SK-N-SH treated with all-trans-retinoic acid at 6 μM for 48 hours (cell line): ENCODE measurements at places on chromosomes 2 and 18.

DNA sequence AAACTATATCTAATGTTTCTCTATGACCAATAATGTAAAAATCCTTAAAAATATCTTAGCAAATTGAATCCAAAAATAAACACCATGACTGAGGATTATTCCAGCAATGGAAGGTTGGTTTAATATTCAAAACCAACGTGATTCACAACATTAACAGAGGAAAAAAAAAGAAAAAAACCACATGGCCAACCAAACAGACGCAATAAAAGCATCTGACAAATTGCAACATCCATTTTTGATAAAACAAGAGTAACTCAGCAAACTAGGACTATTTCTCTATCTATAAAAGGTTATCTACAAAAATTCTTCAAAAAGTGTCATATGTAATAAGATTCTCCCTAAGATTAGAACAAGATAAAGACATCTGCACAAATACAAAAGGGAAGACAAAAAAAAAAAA, 28.9 kb downstream of the PPP3R1 start:
- no peak for ATAC-seq

GRCh38 chr2:28522481-28522880, 26.6 kb downstream of the PLB1 start:
- ATAC-seq = no peak

DNA sequence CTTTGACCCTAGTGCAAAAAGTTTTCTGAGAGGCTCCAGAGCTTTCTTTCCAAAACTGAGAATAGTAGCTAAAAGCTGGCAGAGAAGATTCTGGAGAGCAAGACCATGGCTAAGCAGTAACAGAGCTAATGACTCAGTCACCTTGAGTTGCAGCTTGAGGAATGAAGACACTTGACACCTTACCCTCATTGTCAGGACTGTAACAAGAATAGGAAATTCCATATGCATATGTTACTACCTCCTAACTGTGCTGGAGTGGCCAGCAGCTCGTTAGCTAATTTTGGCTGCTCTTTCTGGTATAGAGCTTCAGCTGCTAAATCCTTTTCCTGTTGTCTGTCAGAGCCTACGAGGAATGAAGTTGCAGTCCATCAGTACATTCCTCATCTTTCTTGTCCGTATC, 68.6 kb upstream of the LHCGR start:
- no peak for ATAC-seq

DNA sequence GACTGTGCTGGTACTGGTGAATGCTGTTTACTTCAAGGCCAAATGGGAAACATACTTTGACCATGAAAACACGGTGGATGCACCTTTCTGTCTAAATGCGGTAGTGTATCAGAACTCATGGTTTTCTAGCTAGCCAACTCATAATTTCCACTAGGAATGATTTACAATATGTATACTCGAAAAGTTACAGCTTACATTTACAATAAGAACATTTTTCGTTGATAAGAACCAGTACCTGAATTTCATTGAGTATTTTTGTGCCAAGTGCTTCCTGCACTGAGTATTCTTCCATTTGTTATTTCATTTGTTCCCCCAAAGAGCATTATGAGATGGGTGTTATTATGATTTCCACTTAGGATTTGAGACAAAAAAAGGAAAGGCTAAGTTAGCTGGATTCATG, 21.9 kb downstream of the SERPINB12 start:
- no peak for ATAC-seq

GRCh38 chr2:109531221-109531620, 82.5 kb downstream of the SEPTIN10 start:
- ATAC-seq = no peak

DNA sequence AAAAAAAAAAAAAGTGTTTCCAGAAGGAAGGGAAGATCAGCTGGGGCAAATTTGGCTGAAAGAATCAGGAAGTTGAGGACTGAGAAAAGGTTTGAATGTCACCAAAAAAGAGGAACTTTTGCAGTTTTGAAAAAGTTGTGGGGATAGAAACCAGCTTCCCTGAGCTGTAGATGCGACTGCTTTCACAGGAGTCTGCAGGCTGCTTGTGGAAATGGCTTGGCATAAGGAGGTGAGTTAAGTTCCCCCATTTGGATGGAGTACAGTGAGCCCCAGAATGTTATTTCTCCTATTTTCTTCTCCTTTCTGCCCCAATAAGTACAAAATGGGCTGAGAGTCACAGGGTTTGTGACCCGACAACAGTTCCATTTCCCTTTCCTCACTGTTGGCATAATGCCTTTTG, 16.5 kb upstream of the ME2 start:
- no peak for ATAC-seq

GRCh38 chr18:23300231-23300805, 152.8 kb upstream of the RIOK3 start:
- ATAC-seq = no peak

GRCh38 chr2:241877989-241878970, 8.8 kb downstream of the RTP5 start:
- ATAC-seq = peak; percentile 55

DNA sequence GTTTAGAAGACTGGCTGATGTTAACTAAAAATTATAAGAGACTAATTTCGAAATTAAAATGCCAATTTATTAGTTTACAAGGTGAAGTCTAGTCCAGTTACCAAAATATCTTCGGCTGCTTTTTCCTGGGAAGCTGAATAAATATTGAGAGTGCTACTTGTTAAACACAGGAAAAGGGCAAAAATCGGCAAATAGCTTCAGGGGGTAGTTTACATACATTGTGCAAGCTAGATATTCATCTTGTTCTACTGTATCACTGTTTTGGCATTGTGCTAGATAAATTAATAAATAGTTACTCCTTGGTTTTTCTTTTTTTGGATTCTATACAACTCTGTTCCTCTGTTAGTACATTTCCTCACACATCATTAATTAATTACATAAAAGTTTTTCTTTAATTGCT, 29.3 kb downstream of the NHEJ1 start:
- no peak for ATAC-seq

DNA sequence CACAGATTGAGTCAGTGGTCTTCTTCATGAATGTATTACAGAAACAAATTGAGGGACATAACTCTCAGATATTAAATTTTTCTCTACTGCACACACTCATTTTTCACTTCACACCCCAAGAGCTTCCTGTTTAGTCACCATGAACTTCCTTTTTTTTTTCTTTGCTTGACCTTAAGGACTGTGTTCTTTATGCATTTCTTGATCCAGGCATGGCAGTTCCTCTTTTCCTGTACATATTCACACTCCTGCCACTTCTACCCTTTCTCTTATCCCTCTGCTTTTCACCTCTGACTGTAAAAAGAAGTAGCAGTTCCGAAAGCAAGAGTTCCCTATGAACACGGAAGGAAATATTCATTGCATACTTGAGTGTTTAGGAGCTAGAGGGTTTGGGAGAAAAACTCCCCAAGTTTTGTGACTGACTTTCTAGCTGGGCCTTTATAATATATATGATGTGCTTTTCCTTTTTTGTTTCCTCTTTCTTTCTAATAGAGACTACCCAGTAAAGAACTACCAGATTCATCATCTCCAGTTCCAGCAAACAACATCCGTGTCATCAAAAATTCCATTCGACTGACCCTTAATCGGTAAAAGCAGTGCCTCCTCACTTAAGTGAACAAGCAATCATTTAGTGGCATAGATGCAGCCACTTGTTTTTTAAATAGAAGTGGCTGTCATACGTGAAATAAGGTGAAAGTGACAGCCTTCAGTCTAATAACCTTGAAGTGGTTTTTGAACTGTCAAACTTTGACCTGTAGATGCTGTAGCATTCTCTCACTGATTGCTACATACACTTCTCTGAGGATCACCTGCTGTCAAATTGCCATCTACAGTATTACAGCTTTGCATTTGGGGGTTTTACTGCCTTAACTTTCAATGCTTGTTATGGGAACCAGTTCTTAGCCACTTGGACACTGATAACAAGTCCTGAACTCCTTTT, 40.8 kb downstream of the PAPOLG start:
- ATAC-seq = no peak

DNA sequence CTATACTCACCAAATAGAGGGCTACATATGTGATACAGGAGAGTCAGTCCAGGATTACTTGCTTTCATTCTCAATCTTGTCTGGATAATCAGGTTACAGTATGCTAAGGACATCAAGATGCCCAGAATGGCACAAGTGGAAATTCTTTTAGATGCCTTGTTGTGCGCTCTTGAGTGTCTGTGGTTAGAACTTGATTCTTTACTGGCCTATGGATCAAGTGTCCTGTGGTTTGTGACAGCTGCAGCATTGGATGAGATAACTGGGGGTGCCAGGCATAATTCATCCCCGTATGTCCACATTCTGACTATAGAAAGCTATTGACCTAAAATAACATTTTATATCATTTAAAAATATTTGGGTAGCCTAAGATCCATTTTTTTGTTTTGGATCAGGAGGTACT, 40.1 kb downstream of the CDC42EP3 start:
- peak; percentile 44 for ATAC-seq

DNA sequence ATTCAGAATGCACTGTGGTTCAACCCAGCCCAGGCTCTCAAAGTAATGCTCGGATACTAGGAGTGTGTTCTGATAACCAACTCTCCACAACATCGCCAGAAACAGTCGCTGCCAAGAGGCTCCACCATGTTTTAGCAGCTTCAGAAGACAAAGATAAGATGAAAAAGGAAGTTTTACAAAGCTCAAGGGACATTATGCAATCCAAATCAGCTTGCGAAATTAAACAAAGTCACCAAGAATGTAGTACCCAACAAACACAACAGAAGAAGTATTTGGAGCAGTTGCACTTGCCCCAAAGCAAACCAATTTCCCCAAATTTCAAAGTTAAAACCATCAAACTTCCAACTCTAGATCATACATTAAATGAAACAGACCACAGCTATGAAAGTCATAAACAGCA, 360.9 kb downstream of the XIRP2 start:
- ATAC-seq = no peak

- ATAC-seq = peak; percentile 65
Observed at GRCh38 chr2:118386641-118387302, 298.5 kb downstream of the INSIG2 start.

GRCh38 chr18:2468051-2468450, 103.3 kb downstream of the METTL4 start:
- ATAC-seq = no peak

- peak; percentile 75 for ATAC-seq
Observed at GRCh38 chr2:142020368-142020767, 110.4 kb downstream of the LRP1B start.

GRCh38 chr2:47818777-47819176, 35.8 kb downstream of the MSH6 start:
- no peak for ATAC-seq

GRCh38 chr2:70626254-70626990, 72.8 kb upstream of the TGFA start:
- ATAC-seq = no peak

GRCh38 chr2:180655393-180655792, 325.0 kb upstream of the UBE2E3 start:
- no peak for ATAC-seq

GRCh38 chr2:180730976-180731375, 249.4 kb upstream of the UBE2E3 start:
- ATAC-seq = no peak

GRCh38 chr2:191018643-191019119, 4.7 kb upstream of the STAT1 start:
- no peak for ATAC-seq

- ATAC-seq = peak; percentile 55; the same call in 2 of the 3 replicates
Observed at GRCh38 chr2:133561045-133561852, 7.0 kb downstream of the NCKAP5 start.

GRCh38 chr18:12768625-12769024, 65.8 kb downstream of the PSMG2 start:
- ATAC-seq = peak; percentile 50

DNA sequence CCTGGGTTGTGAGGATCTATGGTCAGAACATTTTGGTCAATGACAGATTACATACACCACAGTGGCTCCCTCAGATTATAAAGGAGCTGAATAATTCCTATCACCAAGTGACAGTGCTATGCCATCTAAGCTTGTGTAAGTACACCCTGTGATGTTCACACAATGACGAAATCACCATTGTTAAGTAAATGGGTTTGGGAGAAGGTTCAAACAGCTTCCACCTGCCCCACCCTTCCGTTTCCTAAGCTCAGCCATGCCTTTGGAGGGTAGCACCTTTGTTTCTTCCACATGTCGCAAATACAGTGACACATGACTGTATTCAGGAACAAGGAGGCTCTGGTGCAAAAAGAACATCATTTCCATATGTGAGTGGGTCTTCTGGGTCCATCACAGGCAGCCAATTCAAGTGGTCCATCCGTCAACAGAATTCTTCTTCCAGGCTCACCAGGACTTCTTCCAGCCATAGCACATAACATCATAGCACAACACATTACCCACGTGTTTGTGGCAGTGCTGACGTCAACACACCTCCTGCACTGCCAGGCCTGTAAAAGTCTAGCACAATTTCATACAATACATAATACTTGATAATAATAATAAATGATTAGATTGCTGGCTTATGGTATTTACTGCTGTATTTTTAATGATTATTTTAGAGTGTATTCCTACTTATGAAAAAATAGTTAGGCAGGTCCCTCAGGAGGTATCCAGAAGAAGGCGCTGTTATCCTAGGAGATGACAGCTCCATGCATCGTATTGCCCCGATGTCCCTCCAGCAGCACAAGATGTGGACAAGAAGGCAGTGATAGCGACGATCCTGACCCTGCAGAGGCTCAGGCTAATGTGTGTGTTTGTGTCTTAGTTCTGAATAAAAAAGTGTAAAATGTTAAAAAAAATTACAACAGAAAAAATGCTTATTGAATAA, 264.8 kb downstream of the ANAPC1 start:
- no peak for ATAC-seq

GRCh38 chr2:233092432-233093165, 32.5 kb downstream of the INPP5D start:
- ATAC-seq = no peak

DNA sequence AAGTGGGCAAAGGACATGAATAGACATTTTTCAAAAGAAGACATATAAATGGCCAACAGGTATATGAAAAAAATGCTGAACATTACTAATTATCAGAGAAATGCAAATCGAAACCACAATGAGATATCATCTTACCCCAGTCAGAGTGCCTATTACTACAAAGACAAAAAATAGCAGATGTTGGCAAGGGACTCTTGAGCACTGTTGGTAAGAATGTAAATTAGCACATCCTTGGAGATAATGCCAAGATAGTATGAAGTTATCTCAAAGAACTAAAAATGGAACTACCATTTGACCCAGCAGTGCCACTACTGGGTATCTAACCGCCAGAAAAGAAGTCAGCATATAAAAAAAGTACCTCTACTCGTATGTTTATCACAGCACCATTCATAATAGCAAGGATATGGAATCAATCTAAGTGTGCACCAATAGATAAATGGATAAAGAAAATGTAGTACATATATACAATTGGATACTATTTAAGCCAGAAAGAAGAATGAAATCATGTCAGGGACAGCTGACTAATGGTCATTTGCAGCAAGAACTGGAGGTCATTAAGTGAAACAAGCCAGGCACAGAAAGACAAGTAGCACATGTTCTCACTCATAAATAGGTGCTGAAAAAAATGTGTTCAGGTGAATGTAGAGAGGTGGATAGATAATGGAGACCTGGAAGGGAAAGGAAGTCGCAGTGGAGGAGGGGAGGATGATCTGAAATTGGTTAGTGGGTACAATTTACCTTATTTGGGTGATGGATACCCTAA, 141.7 kb upstream of the B3GNT2 start:
- no peak for ATAC-seq

GRCh38 chr18:53715243-53715853, 509.1 kb downstream of the MBD2 start:
- no peak for ATAC-seq
